ENCODE measurements at places on chromosomes 7 and 10.

- DNase-seq, result no peak
Observed at GRCh38 chr10:48533951-48534720, 70.7 kb downstream of the ARHGAP22 start.

DNA sequence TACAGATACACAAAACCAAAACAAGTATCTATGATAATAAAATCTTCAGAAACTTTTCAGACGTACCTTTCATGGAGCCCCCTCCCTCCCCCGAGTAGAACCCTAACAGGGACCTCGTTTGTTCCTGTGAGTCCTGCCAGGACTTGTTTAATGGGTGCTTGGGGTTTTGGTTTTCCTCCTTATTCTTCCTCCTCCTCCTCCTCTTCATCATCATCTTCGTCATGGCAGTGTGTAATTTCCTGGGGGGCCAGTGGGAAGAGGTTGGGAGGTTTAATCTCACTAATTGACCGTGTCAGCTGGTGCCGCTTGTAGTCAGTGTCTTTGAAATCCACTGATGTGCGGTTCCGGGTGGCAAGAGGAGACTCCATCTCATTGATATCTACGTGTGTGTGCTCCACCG is 103.6 kb downstream of the NT5C2 start:
- DNase-seq, result no peak

DNA sequence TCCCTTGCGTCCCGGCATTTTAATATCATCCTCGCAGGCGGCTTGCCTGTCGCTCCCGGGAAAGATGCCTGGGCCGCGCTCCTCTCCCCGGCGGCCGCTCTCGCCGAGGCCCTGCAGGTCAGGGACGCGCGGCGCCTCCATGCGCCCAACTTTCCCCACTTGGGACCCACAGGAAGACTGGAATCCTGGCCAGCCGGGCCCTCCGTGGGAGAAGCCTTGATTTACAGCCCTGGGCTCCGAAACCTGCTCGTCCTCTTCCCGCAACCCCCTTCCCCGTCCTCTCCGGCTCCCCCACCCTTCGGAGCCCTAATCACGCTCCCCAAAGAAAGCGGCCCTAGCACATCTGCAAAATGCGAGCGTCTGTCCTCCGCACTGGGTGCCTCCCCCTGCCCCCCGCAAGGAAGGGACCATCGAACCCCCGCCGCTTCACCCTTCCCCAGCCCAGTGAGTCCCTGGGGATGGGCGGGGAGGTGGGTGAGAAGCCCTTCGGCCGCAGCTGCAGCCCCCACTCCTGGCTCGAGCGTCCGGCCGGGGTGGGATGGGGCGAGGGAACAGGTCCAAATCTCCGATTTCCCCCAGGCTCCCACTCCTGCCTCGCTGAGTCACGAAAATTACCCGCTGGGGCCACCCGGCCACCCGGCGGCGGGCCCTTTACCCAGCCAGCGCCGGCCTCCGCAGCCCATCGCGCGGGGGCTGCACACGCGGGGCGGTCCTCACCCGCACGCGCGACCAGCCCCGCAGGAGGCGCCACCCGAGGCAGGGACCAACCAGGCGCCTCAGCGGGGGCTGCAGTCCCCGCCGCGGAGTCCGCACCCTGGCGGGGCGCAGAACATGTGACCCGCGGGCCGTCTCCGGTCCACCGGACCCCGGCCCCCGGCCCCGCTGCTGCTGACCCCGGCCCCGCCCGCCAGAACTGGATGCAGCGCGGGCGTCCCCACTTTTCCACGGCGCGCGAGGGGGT is 695 bp downstream of the HSPA12A start:
- DNase-seq, result no peak

DNA sequence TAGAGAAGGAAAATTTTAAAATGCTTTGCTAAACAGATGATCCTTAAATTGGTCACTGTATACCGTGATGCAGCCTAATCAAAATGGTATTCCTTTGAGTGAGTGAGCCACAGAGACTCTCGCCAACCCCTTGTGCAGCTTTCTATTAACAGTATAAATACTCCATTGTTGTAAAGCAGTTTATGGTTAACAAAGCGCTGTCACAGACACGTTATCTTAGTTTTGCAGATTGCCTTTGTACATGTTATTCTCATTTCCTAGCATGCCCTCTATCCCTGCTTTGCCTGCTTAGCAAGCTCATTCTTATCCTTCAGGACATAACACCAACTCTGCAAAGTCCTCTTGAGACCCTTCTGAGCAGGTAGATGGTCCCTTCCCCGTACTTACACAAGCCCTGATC is 694.4 kb downstream of the AUTS2 start:
- no peak for DNase-seq

GRCh38 chr7:40937879-40938278 is 765.0 kb downstream of the INHBA start:
- no peak for DNase-seq

DNA sequence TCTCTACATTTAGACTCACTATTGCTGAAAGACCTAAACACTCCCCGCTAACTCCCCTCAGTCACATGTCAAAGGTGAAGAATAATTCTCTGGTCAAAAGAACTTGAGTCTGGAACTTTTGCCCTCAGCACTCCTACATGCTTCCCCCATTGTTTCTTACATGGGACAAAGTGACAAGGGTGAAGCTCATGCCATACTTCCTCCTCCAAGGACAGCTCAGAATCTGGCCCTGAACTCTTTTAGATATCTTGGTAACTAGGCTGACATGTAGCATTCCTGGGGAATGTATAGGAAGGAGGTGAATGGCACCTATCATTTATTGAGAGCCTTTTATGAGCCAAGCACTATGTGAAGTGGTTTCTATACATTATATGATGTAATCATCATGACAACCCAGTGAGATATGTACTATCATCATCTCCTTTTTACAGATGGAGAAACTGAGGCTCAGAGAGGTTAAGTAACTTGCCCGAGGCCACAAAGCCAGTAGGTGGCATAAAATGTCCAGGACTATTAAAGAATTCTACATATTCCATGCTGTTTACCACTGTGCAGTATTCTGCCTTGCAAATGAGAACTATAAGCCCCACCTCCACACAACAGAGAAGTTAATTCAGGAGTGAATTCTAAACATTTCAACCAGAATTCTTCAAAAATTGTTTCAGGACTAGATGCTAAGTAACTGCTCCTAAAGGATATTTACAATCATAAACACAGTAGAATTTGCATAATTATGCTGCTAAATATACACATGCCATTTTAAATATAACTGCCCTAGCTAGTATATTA is 246.6 kb downstream of the ARHGAP21 start:
- no peak for DNase-seq

- DNase-seq, result no peak
Observed at GRCh38 chr7:28346676-28347363, 65.5 kb upstream of the CREB5 start.

DNA sequence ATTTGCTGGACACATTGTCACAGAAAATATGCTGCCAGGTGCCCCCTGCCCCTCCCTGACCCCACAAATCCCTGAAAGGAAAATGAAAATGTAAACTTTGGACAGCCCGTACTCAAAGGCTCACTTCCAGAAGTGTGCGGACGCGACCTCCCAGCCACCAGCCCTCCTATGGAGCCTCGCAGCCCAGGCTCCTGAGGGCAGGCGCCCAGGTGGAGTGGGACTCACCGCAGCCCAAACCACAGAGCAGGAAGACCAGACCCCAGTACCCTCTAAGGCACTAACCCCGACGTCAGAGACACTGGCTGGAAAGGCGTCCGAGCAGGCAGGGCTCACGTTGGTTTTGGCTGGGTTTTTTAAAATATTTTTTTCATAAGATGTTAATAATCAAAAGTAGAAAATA is 57.3 kb downstream of the CSGALNACT2 start:
- DNase-seq, result no peak

DNA sequence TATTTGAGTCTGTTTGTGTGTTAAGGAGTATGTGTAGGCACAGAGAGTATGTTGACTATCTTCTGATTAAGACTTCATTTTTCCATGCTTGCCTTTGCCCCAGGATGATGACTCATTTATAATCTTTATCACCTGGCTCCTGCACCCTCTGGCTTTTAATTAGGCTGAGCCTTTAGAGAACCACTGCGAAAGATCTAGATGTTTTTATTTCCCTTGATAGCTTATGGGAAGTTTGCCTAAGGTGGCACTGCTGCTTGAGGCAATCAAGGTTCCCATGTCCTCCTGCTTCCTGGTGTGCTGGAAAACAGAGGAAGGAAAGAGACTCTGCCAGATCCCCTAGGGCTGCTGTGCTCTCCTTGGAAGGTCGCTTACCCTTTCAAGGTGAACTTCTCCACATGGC is 114.6 kb downstream of the ARL4A start:
- DNase-seq, result no peak
